RWPE1 (cell line): ENCODE measurements at places on chromosomes 11 and 22.

GRCh38 chr11:124983674-124984511 lies 29.9 kb downstream of the CCDC15 start:
- DNase-seq: no peak

- DNase-seq: no peak
These were observed 66.8 kb downstream of the LRP5 start for GRCh38 chr11:68379206-68379605.

DNA sequence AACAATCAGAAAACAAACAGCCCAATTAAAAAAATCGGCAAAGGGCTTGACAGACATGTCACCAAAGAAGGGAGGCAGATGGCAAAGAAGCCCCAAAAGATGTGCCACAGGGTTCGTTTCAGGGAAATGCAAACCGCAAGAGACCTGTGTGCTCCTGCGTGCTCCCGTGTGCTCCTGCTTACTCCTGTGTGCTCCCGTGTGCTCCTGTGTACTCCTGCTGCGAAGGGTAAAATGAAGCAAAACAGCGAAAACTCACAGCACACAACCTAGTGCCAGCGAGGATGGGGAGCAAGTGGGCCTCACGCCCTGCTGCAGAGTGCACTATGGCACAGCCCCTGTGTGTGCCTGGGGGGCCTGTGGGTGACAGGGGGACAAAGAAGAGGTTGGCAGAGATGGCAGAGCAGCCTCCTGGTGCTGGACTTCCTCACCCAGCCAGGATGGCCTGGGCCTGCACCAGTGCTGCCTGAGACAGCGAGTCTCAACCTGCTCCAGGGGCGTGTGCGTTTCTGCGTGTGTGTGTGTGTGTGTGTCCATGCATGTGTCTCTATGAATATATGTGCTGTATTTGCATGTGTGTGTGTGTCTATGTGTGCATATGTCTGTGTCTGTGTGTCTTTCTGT lies 14.0 kb downstream of the ASCL2 start:
- DNase-seq: peak; percentile 54

GRCh38 chr22:24118689-24119384 lies 62.5 kb upstream of the SUSD2 start:
- DNase-seq: no peak

DNA sequence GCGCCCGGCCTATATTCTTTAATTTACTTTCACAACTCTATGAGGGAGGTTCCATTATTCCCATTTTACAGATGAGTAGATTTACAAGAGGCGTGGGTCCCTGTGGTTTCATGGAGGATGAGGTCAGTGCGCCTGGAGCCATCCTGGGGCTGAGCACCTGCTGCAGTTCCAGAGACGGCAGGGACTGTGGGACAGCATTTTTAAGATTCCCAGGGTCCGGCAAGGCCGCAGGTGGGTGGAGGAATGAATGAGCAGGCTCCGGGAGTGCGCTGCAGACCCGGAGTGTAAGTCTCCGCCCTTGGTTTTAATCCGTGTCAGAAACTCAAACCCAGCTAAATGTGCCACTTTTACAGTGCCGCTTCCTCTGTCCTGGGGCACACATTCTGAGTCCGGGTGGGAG lies 4.1 kb upstream of the CHRM1 start:
- no peak for DNase-seq

- no peak for DNase-seq
These were observed 65.9 kb downstream of the MED15 start for GRCh38 chr22:20573176-20573832.

- DNase-seq: no peak
These were observed 1341.8 kb downstream of the TBC1D22A start for GRCh38 chr22:48104102-48104738.

DNA sequence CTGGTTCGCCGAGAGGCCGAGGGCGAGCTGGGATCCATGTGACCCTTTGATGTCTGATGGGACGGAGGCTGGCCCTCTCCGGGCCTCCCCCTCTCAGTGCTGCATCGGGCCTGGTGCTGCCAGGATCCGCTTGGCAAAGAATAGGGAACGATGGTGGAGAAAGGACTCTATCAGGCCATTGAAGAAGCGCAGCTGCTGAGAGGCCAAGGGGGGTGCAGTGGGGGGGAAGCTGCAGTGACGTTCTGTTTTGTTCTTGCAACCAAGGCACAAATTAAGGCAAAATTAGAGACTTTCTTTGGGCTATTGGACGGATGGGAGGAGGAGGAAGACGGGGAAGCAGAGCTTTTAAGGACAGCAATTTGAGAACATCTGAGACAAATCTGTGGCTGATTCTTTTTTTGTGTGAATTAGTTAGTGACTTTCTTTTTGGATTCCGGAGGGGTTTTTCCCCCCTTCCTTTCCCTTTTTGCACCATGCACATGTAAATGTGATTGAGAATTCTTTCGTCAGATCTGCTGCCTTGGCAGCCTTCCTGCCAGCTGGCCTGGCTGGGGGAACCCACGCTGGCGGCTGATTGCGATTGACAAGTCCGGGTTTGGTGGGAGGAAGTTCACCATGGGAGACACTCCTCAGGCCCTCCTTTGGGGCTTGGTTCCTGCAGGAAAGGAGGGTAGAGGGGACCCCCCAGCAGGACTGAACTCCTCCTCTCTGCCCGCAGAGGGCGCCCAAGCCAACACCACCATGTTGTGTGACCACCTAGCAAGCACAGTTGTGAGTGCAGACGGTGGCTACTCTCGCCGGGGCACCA lies 214.6 kb downstream of the NTM start:
- DNase-seq: no peak

DNA sequence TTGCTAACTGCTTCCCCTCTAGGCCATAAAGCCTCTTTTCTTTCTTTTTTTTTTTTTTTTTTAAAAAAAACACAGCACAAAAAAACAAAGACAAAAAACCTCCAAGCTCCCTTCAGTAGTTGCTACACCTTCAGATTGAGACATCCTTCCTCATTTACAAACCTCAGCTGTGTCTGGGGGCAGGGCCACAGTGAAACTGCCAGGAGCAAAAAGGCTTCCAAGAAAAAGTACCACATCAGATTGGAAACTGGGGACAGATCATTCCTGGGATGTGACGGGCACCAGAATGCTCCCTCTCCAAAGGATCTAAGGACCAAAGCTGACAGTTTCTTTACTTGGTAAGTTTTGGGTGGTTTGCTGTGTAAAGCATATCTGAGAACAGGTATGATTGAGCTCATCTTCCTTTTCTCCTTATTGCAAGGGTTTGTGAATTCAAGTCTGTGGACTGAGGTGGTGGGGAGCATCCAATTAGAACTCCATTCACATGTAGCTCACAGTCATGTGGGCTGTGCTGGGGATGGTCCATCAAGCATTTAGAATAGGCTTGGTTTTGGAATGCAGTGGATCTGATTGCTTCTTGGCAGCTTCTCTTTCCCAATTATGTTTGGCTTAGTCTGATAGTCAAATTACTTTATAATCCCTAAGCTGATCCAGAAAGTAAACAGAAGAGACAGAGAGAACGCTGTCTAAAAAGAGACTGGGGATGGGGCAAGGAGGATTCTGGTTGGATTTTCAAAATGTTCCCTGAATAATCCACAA lies 705 bp downstream of the BBOX1 start:
- no peak for DNase-seq

GRCh38 chr11:35511666-35512065 lies 13.8 kb downstream of the PAMR1 start:
- DNase-seq: peak; percentile 22

DNA sequence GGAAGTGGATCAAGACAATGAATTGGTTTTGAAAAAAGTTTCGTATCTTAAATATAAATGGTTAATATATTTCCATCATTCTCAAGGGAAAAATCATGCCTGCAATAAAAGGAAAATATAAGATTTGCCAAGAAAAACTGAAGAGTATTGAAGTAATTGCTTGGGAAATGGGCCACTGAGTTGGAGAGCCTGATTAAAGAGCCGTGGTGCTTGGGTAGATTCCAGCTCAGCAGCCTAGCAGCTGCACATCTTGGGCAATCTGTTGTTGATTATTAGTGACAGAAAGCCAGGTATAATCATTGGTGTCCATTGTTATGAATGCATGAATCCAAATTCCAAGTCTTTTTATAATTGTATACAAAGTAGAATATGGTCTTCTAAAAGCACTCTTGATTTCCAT lies 800.9 kb upstream of the CHORDC1 start:
- no peak for DNase-seq

GRCh38 chr22:36113121-36113520 lies 47.4 kb downstream of the APOL3 start:
- DNase-seq: no peak

GRCh38 chr11:35927682-35928081 lies 16.2 kb upstream of the LDLRAD3 start:
- peak; percentile 91 for DNase-seq

DNA sequence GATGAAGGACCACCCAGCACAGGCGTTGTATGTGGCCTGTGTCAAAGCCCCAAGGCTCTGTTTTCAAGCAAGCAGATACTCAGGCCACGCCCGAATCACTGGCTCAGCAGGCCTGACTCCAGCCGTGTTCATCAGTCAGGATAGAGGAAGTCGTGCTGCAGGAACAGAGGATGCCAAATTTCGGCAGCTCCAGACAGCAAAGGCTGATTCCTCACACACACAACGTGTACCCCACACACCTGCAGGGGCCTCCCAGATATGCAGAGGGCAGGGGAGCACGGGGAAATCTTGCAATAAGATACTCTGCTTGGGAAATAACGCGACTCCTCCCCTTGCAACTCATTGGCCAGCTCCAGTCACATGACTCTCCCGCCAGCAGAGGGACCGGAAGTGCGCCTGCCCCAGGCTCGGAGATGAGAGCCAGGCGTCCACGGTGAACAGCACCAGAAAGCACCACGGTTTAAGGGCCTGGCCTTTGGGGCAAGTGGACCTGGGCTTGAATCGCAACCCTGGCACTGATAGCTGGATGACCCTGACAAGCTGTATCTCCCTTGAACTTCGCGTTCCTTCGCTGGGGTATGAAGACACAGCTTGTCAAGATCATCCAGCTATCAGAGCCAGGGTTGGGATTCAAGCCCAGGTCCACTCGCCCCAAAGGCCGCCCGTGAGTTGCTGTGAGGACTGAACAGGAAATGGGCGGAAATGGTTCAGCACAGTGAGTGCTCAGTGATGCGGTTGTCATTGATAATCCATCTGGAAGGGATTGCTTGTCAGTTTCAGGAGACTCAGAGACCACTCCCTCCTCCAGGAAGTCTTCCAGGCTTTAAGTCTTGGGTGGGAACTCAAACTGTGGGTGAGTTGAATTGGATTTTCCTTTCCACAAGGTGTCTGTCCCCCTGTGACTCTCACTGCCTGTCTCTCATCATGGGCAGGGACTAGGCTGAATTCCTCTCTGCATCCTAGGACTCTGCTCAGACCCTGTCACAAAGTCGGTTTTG lies 88.5 kb downstream of the MYEOV start:
- DNase-seq: no peak

DNA sequence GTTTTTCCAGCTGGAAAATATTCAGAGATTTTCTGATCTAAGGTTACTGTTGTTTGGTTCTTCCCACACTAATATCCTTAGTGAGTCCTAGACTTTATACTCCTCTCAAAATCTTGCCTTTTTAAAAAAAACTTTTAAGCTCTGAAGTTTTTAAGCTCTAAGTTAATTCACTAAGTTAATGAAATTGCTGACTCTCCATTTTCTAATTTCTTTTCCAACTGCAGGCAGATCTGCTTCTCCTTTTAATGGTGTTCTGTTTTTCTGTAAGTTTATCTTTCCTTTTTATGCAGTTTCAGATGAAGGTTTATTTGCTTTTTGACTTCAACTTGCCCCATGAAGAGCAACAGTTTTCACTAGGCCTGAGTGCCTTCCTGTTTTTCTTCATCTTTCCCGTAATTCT lies 125.8 kb upstream of the ARHGAP42 start:
- DNase-seq: no peak

DNA sequence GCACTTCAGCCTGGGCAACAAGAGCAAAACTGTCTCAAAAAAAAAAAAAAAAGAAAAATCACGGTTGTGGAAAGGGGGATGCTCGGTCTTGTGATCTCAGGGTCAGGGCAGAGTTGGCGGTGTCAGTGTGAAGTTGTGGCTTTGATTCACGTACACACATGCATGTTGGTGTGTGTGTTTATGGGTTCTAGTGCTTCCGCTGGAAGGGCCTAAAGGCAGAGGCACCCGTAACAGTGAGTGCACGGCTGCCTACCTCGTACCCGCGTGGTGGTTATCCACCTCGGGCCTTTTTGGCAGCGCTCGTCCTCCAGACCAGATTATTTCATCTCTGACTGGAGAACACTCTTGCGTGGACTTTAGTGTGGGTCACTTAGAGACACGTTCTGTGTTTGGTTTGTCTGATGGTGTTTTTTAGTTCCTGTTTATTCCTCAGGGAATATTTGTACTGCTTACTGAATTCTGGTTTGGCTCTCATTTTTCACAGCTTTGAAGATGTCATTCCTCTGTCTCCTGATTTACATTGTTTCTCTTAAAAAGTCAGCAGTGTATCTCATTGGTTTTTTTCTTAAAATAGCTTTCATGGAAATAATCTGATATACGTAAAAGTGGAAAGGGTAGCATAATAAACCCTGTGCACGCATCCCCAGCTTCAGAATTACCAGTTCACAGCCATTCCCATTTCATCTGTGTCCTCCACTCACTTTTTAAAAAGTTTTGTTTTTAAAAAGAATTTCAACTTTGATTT lies 15.6 kb downstream of the ZBED4 start:
- DNase-seq: no peak

DNA sequence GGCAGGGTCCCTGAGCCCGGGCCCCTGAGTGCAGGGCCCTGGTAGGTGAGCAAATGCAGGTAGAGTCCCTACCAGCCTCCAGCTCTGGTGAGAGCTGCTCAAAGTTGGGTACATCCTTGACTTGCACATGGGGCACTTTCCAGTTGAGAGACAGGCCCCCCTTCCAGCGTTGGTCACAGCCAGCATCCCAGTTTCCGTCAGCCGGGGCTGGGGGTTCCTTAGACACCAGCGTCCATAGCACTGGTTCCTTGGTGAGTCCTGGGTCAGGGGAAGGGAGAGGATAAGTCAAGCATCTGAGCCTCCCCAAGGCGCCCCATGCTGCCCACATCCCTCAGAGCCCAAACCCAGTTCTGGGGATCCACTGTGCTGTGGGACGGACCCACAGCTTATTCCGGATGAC lies 5.6 kb downstream of the PNPLA5 start:
- DNase-seq: no peak

GRCh38 chr11:71977743-71978418 lies 20.8 kb upstream of the IL18BP start:
- DNase-seq: peak; percentile 29

DNA sequence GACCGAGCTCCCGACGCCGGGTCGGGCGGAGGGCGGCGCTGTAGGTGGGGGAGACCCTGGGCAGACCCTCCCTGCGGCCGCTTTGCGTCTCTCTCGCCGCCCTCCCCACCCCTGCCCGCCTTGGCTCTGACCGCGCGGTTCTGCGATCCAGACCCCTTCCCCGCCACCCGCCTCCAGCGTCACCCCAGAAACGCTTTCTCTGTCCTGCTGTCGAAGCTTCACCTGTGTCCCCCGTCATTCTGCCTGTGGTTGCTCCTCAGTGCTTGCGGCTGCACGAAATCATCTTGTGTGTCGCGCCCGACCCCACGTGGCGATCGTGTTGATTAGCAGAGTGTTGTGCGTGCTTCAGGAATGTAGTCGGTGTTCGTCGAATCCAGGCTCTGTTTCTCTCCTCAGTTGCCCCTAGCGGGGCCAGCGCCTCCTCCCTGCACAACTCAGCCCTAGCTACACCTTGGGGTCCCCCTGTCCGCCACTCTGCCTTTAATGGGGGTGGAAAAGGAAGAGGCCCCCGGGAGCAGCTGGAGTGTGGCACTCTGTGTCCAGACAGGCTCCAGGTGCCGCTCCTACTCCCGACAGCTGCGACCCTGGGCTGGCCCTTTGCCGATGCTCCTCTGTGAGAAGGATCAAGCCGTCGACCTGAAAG lies 851 bp downstream of the PTDSS2 start:
- peak; percentile 64 for DNase-seq
